ENCODE measurements at places on chromosomes 6 and 20.

GRCh38 chr6:152571089-152571488 is 66.1 kb downstream of the SYNE1 start:
- no peak for DNase-seq

GRCh38 chr6:134457941-134458340 is 140.0 kb upstream of the SGK1 start:
- no peak for DNase-seq

DNA sequence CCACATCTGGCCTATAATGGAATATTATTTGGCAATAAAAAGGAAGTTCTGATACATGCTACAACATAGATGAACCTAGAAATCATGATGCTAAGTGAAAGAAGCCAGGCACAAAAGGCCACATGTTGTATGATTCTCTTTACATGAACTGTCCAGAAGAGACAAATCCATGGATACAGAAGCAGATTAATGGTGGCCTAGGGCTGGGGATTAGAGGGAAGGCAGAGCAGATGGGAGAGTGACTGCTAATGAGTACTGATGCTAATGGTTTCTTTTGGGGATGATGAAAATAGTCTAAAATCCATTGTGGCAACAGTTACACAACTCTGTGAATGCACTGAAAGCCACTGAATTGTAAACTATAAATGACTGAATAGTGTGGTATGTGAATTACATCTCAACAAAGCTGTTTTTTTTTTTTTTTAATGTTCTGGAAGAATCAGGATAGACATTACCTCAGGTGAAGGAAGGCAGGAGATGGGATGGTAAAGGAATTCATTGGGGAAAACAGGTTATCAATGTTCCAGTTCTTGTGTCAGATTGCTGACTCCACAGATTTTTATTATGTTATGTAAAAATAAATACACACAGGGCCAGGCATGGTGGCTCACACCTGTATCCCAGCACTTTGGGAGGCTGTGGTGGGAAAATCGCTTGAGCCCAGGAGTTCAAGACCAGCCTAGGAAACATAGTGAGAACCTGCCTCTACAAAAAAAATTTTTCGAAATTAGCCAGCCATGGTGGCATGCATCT is 8.9 kb upstream of the SOX12 start:
- DNase-seq: no peak

DNA sequence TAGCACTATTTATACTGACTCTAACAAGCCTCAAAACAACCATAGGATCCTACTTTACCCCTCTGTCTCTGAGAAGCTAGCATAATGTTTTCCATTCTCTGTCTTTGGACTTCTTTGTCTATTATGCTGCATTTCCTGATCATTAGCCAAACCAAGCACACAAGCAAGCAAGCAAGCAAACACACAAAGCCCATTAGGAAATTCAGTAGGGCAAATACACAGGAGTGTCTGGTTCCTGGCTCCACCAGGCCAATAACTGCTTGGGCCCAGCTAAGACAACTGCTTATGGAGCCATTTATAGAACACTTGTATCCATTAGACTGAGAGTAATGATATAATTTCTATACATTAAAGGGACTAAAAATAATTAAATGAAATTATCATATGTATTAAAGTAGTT is 952.9 kb upstream of the EPHA7 start:
- peak; percentile 45 for DNase-seq

GRCh38 chr6:96391776-96392360 is 129.7 kb upstream of the UFL1 start:
- peak; percentile 40 for DNase-seq

DNA sequence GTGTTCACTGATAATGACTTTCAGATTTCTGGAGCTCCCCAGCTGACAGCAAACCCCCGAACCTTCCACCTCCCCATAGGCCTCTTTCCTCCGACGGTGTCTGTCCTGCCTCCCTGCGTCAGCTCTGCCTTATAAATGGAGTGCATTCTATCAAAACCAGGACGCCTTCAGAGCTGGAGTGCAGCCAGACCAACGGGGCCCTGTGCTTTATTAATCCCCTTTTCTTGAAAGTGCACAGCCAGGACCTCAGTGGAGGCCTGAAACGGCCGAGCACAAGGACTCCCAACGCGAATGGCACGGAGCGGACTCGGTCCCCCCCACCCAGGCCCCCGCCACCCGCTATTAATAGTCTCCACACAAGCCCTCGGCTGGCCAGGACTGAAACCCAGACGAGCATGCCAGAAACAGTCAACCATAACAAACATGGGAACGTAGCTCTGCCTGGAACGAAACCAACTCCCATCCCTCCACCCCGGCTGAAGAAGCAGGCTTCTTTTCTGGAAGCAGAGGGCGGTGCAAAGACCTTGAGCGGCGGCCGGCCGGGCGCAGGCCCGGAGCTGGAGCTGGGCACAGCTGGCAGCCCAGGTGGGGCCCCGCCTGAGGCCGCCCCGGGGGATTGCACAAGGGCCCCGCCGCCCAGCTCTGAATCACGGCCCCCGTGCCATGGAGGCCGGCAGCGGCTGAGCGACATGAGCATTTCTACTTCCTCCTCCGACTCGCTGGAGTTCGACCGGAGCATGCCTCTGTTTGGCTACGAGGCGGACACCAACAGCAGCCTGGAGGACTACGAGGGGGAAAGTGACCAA is 42.3 kb upstream of the NAA20 start:
- peak; percentile 90 for DNase-seq

- DNase-seq: no peak
These were observed 798.3 kb upstream of the SLC35B3 start for GRCh38 chr6:9233686-9234085.

DNA sequence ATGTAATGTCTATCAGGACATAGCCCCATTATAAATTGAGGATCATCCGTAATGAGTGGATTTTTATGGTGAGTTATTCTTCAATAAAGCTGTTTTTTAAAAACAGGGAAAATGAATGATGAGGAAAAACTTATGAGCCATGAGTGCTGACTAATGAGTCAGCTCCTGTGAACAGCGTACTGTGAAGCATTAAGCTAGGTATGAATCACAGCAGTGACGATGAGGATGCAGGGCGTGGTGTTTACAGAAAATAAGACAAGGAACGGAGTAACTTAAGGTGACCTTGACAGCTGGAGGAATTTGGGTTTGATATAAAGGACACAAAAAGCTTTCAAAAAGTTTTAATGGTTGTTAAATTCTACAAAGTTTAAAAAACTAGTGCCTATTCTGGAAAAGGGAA is 96.3 kb downstream of the FOXF2 start:
- DNase-seq: no peak

DNA sequence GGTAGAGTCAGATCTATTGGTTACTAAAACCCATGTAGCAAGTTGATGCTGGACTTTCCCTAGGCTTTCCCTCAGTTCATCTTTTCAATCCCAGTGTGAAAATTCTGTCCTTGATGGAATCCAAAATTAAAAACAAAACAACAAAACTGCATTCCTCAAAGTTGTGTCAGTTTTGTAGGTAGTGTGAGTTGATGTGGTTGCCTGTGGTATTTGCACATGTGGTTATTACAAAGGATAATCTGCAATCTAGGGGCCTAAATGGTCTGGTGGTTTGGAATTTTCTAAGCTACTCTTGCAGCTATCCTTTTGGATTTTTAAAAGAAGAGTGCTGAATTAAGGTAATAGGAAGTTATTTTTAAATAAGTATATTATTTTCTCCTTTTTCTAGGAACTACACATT is 132.2 kb upstream of the SCGN start:
- DNase-seq: no peak

GRCh38 chr20:3828798-3829197 is 8.5 kb downstream of the AP5S1 start:
- no peak for DNase-seq

DNA sequence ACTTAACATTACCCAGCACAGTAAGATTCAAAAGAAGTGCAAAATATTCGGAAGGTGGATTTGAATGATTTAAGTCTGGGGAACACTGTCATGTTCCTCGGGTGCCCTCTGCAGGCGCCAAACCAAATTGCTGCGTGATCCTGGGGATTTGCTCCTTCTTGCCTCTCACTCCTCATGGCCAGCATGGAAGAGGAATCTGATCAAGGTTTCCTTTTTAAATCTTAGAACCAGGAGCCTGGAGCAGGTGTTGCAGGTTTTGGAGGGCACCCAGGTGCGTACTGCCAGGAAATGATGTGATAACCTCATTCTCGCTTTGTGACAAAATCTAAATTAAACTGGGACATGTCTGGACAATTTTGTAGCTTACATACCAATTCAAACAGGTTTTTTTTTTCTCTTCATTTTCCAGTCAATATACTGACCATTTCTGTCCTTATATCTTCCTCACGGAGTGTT is 8.1 kb upstream of the PFDN4 start:
- DNase-seq: peak; percentile 51

- no peak for DNase-seq
These were observed 10.5 kb downstream of the SOX4 start for GRCh38 chr6:21604081-21604480.

DNA sequence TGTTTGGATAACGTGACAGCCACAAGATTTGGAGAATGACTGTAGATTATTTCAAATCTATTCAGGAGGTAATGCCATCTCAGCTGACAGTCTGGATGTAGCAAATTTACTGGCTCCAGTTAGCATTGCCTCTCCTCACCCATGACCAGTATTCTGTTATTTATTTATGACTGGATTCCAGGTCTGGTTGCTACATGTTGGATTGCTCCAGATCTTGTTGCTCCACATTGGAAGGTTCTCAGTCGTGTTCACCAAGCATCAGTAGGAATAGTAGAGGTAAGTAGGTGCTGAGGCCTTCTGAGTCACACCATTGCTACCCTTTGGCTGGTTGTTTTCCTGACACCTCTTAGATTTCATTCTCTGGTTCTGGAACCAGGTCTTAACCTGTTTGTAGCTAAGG is 69.5 kb upstream of the ELOVL5 start:
- no peak for DNase-seq

GRCh38 chr6:14178083-14178445 is 60.5 kb downstream of the CD83 start:
- DNase-seq: no peak

DNA sequence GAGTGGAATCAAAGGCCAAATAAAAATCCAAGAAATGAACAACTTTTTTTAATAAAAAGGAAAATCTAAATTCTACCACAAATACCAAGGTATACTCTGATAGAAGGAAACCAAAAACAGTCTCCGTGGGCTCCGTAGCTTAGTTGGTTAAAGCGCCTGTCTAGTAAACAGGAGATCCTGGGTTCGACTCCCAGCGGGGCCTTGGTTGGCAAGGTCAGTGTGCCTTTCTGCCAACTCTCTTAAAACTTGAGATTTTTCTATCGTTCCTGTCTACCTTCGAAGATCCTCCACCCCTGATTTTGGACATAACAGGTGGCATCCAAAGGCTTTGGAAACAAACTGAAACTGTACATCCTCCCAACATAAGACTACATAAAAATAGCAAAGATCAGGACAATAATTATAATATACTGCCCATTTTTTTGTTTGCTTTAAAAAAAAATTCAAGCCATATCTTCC is 197.9 kb downstream of the TRIM27 start:
- DNase-seq: no peak

DNA sequence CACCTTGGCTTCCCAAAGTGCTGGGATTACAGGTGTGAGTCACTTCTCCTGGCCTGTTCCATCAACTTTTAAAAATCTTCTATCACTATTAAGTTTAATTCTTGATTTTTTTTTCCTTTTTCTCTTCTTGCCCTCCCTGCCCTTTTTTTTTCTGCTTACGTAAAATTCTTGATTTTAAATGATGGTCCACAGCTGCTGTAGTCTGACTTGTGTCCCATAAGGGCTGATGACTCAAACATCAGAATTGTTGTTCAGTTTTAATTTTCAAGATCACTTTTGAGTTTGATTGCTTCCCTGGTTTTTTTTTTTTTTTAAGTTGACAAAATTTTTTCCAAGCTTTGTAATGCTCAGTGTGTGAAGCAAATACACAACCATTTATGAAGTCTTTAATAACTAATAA is 61.9 kb downstream of the CBFA2T2 start:
- DNase-seq: no peak

GRCh38 chr20:8425016-8425415 is 292.9 kb downstream of the PLCB1 start:
- DNase-seq: no peak

GRCh38 chr6:147447835-147448611 is 60.5 kb upstream of the SAMD5 start:
- no peak for DNase-seq

GRCh38 chr20:59300333-59301081 is at the start of gene EDN3:
TSS of gene EDN3 (plus strand) at chr20:59300611. CDS start at chr20:59300813, 202 bp downstream.
- DNase-seq: no peak

GRCh38 chr6:33945931-33946330 is 142.1 kb upstream of the MLN start:
- no peak for DNase-seq

GRCh38 chr6:149076355-149076734 is 241.2 kb upstream of the TAB2 start:
- no peak for DNase-seq

DNA sequence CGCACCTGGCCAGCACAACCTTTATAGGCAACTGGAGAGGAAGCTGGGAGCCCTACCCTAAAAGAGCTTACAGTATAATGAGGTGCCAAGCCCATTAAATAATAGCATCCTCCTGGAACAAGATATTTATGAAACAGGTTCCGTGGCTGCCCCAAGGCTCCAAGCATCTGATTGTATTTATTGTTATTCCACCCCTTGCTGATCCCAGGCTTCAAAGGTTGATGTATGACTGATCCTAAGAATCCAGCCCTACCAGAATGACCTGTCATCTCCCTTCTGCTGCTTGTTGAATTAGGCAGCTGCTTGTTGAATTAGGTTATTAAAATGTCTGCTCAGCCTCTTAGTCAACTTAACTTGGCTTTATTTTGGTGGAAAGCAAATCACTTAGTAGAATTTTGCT is 35.2 kb upstream of the SASH1 start:
- DNase-seq: no peak

DNA sequence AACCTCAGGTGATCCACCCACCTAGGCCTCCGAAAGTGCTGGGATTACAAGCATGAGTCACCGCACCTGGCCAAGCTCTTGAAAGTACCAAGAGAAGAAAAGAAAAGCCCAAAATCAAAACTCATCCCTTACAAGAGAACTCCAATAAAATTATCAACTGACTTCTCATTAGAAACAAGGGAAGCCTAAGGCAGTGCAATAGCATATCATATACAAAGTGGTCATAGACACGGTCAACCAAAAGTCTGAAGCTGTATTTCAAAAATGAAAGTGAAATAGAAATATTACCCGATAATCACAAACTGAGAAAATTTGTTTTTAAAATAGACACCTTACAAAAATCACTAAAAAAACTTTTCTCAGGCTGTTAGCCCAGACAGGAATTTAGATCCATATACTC is 1321.1 kb upstream of the GJE1 start:
- DNase-seq: no peak

DNA sequence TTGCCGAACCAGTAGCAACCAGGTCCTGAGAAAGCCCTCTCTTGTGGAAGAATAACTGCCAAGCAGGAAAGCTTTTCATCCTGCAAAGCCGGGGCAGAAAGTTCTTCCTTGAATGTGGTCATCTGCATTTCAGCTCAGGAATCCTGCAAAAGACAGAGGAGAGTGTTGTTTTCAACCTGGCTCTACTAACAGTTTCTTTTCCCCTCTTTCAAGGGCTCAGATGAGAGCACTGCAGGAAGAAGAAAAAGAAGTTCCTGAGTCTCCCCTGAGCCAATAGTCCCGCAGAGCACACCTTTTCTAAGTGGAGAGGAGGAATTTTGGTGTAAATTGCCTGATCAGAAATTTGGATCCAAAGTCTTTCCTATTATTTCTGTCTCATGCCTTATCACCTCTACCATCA is 10.7 kb downstream of the HLA-DRB1 start:
- DNase-seq: no peak

Measured in hippocampal formation (tissue), 2 donors.